ENCODE measurements at places on chromosomes 2 and 18.

DNA sequence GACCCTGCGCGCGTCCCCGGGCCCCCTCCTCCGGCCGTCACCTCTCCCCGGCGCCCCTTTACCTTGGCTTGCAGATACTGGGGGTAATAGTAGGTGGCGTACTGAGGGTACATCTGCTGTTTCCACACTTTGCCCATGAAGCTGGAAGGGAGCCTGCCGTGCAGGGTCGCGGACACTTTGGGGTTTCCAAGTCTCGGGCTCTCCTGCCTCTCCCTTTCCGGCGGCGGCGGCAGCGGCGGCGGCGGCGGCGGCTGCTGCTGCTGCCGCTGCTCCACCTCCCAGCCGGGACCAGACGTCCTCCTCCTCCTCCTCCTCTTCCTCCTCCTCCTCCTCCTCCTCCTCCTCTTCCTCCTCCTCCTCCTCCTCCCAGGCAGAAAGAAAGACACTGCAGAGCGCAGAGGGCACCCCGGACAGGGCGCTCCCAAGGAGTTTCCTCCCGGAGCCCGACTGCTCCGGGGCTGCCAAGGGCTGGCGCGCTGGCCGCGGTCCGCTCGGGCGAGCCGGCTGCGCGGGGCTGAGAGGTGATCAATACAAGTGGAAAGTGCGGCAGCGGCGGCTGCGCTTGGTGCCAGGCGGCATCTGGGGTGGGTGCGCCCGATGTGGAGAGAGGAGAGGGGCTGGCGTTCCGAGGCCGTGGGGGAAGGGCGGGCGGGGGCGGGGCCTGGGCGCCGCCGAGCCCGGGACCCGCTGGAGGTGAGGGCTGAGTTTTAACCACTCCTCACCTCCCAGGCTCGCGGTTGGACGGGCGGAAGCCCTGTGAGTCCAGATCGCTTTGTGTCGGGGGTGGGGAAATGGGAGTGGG is at the start of gene RBMS1:
Gene RBMS1 (minus strand): TSS at position 581 of the 802 bp plus-strand sequence. CDS start 444 bp downstream, at position 137.
- peak; percentile 76 for DNase-seq

- DNase-seq, result peak; percentile 61
These were observed 111.8 kb downstream of the STPG4 start for GRCh38 chr2:47043142-47043890.

DNA sequence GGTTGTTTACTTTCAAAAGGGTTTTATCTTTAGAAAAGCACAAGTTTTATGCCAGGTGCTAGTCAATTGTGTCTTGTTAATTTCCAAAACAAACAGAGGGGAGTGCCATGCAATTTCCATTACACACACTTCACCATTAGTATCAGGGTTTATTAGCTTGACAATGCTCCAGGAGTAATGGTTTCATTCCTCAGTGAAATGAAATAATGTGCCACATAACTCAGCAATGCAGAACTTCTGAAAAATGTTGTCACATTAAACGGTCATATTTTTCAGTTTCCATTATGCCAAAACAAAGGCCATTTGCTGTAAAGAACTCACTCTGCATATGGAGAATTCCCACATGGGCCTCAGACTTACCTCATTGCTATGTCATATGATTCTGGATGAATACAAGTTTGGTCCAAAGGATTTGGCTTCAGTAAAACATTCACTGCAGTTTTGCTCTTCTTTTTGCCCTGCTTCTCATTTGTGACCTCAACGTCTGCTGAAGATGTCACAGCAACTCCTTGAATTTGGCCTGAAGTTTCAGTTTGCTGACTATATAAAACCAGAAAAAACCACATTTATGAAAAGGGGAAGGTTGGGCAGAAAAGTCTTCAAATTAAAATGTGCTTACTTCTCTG is 198.2 kb downstream of the SRBD1 start:
- DNase-seq, result no peak

DNA sequence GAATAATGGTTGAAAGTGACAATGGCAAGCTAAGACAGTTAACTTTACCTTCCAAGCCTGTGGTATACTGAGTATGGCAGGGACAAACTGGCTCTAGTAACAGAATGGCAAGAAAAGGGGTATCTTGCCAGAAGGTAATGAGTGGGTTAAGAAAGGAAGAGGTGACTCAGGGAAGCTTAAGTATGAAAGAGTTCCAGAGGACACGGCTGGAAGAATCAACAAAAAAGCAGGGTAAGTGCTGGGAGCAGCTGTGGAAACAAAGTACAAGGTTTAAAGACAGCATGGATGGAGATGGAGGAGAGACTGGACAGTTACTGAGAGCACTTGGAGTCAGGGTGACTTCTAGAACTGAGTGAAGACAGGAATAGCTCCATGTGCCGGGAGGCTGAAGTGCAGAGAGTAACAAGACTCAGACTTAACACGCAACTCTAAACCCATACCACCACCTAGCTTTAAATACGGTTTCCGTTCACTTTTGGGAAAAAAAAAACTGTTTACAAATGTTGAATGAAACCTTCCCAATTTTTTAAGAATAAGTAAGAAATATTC is 69.0 kb downstream of the REV1 start:
- no peak for DNase-seq

DNA sequence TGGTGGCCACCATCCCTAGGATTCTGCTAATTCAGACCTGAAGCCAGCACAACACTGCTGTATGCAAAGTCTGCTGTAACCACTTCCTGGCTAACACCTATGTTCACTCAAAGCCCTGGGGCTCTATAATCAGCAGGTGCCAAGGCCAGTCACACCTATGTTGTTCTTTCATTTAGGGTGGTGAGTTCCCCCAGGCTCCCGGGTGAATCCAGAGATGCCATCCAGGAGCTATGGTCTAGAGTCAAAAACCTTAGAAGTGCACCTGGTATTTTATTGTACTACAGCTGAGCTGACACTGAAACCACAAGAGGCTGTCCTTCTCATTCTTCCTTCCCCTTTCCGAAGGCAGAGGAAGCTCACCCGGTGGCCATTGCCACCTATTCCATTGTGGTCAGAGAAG is 46.2 kb upstream of the CCDC141 start:
- DNase-seq, result no peak

GRCh38 chr2:230330725-230331124 is 3.7 kb downstream of the SP140L start:
- no peak for DNase-seq

- no peak for DNase-seq
These were observed 108.5 kb upstream of the CYRIA start for GRCh38 chr2:16774091-16774490.

DNA sequence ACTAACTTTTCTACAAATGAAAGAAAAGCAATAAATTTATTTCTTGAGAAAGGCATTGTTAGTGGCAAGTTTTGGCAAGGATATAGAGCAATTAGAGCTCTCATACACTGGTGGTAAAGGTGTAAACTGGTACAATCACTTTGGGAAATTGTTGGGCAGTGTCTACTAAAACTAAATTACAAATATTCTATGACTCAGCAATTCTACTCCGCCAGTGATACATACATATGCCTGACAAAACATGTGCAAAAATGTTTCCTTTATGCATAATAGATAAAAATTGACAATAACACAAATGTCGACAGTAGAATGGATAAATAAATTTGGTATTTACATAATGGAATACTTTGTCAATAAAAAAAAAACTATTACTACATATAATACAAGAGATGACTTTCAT is 96.3 kb upstream of the SATB2 start:
- DNase-seq, result no peak

- no peak for DNase-seq
These were observed 85.3 kb downstream of the SPP2 start for GRCh38 chr2:234135750-234136221.

GRCh38 chr18:9177466-9177865 is 40.9 kb downstream of the ANKRD12 start:
- no peak for DNase-seq

GRCh38 chr18:21134895-21135294 is 23.3 kb upstream of the ROCK1 start:
- no peak for DNase-seq

GRCh38 chr2:147173798-147174197 is 671.0 kb upstream of the ACVR2A start:
- DNase-seq, result no peak

DNA sequence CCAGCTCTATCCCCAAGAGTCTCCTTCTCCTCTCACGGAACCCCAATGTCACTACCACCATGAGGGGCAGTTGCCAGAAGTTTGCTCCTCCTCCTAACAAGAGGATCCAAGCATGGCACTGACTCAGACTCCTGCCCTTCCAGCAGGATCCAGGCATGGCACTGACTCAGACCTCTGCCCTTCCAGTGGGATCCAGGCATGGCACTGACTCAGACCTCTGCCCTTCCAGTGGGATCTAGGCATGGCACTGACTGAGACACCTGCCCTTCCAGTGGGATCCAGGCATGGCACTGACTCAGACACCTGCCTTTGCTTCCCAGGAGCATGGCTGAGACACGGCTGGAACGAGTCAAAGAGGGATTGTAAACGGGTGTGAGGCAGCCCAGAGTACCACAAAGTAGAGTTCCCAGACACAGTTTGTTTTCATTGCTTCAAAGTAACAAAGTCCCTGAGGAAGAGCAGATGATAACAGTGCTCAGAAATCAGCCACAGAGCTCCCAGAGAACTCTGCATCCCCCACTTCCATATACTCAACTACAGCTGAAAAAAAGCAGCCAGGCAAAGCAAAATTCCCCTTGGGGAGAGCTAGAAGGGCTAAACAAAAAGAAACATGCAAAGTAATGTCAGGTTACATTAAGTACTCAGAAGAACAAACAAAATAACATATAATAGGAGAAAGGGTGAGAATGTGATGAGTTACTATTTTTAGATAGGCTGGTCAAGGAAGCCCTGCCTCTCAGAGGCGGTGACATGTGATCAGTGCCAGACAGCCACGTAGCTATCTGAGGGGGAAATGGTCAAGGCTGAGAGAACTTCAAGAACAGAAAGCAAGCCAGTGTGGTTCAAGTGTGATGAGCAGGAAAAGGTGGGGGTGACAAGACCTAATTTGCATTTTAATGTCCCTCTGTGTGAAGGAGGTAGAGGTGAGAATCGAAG is 3.0 kb downstream of the BUB1 start:
- DNase-seq, result no peak

DNA sequence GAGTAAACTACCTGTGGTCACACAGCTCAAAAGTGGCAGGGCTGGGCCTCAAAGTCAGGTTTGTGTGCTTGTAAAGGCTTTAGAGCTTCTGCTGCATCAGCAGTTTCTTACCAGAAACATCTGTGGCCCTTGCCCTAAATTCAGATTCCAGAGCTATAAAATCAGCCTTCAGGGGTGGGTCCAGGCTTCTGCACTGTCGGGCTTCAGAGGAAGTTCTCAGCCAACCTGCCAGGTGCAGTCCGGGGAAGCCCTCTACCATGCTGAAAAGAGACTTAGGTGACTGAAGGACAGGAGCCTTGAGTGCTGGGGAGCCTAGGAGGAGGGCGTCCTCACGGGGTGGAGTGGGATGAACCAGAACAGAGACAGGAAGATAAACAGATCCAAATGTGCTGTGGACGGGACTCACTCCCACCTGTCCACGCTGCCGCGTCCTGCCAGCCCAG is 69.9 kb upstream of the HS6ST1 start:
- DNase-seq, result no peak

DNA sequence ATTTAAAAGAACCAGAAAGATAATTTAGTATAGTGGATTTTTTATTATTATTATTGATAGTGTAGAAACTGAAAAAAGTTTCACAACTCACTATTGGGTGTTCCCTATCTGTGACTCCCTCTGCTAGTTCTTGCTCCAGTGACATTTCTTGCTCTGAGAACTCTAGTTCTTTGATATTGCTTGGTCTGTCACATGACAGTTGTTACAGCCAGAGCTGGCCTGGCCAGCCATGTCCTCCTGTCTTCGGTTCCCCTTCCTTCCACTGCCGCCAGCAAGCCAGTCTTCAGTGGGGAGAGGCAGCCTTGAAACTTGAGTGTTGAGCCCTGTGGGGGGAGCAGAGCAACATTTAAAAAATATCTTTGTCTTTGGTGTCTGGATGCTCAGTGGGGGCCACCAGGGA is 7.6 kb upstream of the THOC1 start:
- DNase-seq, result no peak

GRCh38 chr18:506264-506663 is 5.8 kb upstream of the COLEC12 start:
- DNase-seq, result no peak

DNA sequence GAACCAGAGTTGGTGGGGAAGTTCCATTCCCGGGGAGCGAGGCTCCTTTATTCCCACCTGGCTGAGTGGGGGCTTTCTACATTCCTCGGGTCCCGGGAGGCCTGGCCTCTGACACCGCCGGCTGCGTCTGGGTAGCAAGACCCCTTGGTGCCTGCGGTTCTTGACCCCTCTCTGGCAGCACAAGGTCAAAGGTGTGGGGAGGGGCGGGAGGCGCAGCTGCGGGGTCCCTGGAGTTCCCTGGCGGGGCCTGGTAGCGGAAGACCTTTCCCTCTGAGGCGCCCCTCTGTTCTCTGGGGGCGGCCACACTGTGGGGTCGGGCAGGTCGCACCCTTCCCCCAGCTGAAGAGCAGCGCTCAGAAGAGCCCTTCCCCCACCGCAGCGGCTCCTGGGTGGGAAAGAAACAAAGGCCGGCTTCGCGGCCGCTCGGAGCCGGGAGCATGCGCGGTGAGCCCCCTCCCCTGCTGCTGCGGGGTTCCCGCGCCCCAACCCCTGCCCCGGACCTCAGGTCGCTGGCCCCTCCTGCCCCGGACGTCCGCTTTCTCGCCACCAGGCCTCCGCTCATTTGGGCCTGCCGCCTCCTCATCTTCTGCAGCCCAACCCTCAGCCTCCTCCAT is 146.3 kb downstream of the ANKRD44 start:
- DNase-seq, result no peak

GRCh38 chr2:237556773-237557632 is 9.4 kb upstream of the PRLH start:
- no peak for DNase-seq

DNA sequence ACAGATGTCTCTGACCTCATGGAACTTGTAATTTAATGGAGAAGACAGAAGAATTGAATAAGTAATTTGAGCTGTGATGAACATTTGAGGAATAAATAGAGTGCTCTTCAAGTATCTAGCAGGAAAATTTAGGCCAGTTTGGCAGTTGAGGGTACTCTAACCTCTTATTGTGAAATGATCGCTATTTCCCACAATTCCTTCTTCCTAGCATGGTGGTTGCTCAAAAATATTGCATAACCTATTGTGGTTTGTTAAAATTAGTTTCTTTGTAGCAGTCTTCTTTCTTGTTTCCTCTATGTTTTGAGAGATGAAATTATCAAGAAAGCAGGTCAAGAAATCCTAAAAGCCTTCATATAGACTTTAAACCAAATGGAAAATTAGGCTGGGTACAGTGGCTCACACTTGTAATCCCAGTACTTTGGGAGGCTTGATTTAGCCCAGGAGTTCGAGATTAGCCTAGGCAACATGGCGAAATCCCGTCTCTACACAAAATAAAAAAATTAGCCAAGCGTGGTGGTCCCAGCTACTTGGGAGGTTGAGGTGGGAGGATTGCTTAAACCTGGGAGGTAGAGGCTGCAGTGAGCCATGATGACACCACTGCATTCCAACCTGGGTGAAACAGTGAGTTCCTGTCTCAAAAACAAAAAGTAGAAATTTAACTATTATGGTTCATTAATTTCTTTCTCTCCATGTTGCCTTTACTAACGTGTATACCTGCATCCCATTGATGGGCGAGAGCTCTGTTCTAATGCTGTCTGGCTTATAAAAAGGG is 58.7 kb downstream of the RBKS start:
- no peak for DNase-seq

Measured in ovary (tissue), 10 donors.